ENCODE measurements at places on chromosomes 12 and 14. TPM values are rescaled to one million over a fixed set of nuclear protein-coding genes. Genes with fewer than 3 reads are reported as not detected.

The TSPAN19 gene
- total RNA-seq, result not detected

The GPR137C gene
- 0.70 TPM for total RNA-seq

The SDSL gene
- total RNA-seq, result not detected

The CIDEB gene
- 16.8 TPM for total RNA-seq

DNA sequence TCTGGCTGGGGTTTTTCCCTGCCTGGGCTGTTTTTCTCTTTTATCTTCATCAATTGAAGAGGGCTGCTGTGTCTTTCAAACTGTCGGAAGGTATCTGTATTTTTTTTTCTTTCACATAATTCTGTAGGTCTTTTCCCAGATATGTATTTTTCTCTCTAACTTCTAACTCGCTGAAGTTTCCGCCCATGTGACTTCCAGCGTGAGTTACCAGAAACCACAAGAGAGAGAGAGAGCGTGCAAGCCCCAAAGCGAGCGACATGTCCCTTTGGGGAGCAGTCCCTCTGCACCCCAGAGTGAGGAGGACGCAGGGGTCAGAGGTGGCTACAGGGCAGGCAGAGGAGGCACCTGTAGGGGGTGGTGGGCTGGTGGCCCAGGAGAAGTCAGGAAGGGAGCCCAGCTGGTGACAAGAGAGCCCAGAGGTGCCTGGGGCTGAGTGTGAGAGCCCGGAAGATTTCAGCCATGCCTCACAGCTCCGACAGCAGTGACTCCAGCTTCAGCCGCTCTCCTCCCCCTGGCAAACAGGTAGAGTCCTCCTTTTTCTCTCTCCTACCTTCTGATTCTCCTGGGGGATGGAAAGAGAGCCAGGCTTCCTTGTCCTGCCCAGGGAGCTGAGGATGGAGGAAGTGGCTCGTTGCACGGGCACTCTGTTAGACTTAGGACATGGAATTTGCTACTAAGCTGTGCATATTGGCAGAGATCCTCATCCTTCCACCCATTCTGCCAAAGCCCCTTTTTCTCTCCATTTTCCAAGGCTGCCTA is at the start of gene BATF:
Gene BATF (plus strand): TSS at position 246 of the 759 bp plus-strand sequence. CDS start 214 bp downstream, at position 460.
- H3K27me3 ChIP-seq, result no peaks in the 10 kb centered on the region
- H3K4me3 ChIP-seq, result peak within 1 kb of the TSS; percentile 100
- H3K27ac ChIP-seq, result peak within 1 kb of the TSS; percentile 100
- H3K4me1 ChIP-seq, result peaks cover 56% of the 10 kb centered on the region
- DNase-seq, result peak; percentile 56
- peaks cover 6% of the 10 kb centered on the region for H3K36me3 ChIP-seq

All from T-helper 17 cell (primary cell).